Progenitor cell of endocrine pancreas (in vitro differentiated cells): ENCODE measurements at places on chromosomes 4 and X.

- no peaks in the 10 kb centered on the region for H3K36me3 ChIP-seq
- no peaks in the 10 kb centered on the region for H3K4me1 ChIP-seq
- no peak for DNase-seq
- no peak overlapping the region for H3K27ac ChIP-seq
- no peak overlapping the region for H3K4me3 ChIP-seq
Observed at GRCh38 chr4:170581322-170581721, 491.6 kb upstream of the AADAT start.

- no peaks in the 10 kb centered on the region for H3K36me3 ChIP-seq
- no peak for DNase-seq
- no peaks in the 10 kb centered on the region for H3K27me3 ChIP-seq
- no peak overlapping the region for H3K27ac ChIP-seq
- H3K4me1 ChIP-seq = peaks cover 2% of the 10 kb centered on the region
- no peak overlapping the region for H3K4me3 ChIP-seq
Observed at GRCh38 chr4:106601519-106601918, 232.9 kb upstream of the GIMD1 start.

DNA sequence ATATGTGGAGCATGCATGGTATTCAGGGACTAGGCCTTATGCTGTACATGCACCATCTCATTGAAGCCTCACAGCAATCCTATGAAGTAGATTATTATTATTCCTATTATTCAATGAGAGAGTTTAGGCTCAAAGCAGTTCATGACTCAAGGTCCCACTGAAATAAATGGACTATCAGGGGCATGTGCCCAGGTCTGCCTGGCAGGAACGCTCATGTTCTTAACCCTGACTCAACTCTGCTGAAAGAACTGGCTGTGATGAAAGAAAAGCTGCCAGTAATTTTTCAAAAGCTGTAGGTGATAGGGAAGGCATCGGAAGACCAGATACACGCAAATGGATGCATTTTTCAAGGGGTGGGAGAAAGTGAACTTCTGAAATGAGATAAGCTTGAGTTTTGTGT lies 243.4 kb downstream of the PTTG2 start:
- H3K27ac ChIP-seq = no peak overlapping the region
- H3K4me3 ChIP-seq = no peak overlapping the region
- H3K4me1 ChIP-seq = peaks cover 2% of the 10 kb centered on the region
- peaks cover 6% of the 10 kb centered on the region for H3K36me3 ChIP-seq
- H3K27me3 ChIP-seq = no peaks in the 10 kb centered on the region

- H3K4me1 ChIP-seq = no peaks in the 10 kb centered on the region
- H3K27me3 ChIP-seq = no peaks in the 10 kb centered on the region
- peak; percentile 43 for DNase-seq
- H3K36me3 ChIP-seq = no peaks in the 10 kb centered on the region
- no peak overlapping the region for H3K27ac ChIP-seq
Observed at GRCh38 chrX:106481341-106481740, 130.4 kb upstream of the RADX start.

GRCh38 chr4:38582889-38583470 lies 81.0 kb upstream of the KLF3 start:
- H3K27me3 ChIP-seq = peaks cover 4% of the 10 kb centered on the region
- H3K4me3 ChIP-seq = no peak overlapping the region
- peaks cover 5% of the 10 kb centered on the region for H3K4me1 ChIP-seq
- H3K36me3 ChIP-seq = no peaks in the 10 kb centered on the region
- no peak for DNase-seq
- no peak overlapping the region for H3K27ac ChIP-seq

DNA sequence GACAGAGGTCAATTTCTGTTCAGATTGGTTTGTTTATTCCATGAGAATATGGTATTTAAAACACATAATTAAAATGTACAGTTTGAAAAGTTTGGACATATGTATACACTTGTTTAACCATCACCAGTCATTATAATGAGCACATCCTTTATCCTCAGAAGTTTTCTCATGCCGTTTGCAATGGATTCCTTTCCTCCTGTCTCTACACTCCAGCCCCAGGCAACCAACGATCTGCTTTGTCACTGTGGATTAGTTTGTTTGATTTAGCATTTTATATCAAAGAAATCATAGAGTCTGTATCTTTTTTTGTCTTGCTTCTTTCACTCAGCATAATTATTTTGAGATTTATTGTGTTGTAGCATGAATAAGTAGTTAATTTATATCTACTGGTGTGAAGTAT lies 243.0 kb upstream of the TRAM1L1 start:
- H3K27ac ChIP-seq = no peak overlapping the region
- no peaks in the 10 kb centered on the region for H3K27me3 ChIP-seq
- DNase-seq = no peak

DNA sequence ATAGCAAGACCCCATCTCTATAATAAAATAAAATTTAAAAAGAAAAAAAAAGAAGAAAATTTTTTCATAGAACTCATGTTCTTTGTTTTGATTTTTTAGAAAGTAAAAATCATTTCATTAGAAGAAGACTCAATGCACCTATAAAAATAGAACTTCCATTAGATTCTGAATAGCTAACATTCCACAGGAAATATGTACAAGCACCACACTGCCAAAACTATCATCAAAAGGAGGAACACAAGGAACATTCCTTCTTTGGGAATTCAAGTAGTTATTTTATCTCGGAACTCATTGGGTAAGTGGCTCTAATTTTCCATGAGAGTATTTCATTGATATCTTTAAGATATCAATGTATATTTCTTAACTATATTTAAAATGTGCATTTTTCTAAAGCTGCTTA lies 157.6 kb downstream of the CAMK2D start:
- peaks cover 30% of the 10 kb centered on the region for H3K36me3 ChIP-seq
- H3K27me3 ChIP-seq = no peaks in the 10 kb centered on the region
- H3K27ac ChIP-seq = no peak overlapping the region
- no peak overlapping the region for H3K4me3 ChIP-seq
